ENCODE measurements at places on chromosomes 7 and 10. TPM values are rescaled to one million over a fixed set of nuclear protein-coding genes. Genes with fewer than 3 reads are reported as not detected.

GRCh38 chr10:91054325-91054724, 133.4 kb upstream of the ANKRD1 start:
- DNase-seq = no peak

DNA sequence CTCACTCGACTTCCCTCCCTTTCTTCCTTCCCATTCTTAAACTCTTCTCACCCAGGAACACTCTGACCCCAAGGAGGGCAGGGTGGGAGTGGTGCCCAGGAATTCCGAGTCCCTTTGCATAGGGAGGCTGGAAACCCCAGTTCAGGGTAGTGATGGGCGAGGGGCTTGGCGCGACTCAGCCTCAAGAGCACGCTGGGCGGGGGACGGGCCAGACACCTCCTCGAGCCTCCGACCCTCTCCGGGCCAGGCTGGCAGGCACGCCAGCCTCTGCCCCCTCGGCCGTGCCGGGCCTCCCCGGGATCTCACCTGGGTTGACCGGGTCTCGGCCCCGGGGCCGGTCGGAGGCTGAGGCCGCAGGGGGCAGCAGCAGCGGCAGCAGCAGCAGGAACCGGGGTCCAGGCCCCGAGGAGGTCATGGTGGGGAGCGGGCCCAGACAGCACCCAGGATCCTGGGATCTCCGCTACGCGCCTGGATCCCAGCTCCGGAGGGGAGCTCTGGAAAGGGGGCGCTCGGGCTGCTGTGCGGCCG, 457 bp downstream of the PLOD3 start:
- DNase-seq = no peak

DNA sequence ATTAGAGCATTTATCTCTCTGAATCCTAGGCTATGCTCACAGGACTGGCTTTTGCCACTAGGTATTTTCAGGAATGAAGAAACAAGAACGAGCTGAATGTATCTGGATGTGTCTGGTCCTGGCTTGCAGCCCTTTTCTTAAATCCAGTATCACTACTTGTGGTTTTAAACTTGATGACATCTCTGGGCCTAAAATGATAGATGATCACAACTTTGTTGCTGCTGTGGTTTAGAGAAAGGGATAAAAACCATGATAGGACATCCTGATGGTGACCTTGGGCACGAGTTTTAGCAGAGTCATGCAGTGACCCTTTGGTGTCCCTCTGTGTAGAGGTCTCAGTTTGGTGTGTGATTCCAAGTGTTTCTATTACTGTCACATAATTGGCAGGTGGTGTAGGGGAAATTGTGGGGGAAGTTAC, 31.7 kb upstream of the SEMA3C start:
- DNase-seq = no peak

Gene TRIM74
- 1.1 TPM for polyA plus RNA-seq

Gene SCART1
- not detected for polyA plus RNA-seq

- DNase-seq = peak; percentile 84
Measured at GRCh38 chr7:130149281-130150139, 55.7 kb downstream of the TMEM209 start.

Gene HHEX
- polyA plus RNA-seq = 5.1 TPM

Gene ARPC1A
- 192 TPM for polyA plus RNA-seq

Gene SEMA4G
- polyA plus RNA-seq = 8.4 TPM

- DNase-seq = no peak
Measured at GRCh38 chr10:33982995-33983394, 648.5 kb upstream of the NRP1 start.

DNA sequence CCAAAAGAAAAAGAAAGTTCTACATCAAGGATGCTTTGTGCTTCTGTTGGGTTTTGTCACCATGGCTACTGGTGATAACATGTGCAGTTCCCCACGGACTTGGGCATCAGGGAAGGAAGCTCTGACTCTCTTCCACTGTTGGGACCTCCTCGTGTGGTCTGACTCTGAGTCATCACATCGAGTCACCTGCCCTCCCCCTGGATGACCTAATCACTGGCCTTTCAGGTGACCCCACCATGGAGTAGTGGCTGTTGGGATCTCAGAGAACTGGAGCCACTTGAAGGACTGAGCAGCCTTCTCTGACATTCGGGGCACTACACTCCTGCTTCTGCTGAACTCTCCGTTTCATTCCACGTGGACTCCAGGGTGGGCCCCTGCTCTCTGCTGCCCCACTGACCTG, 60.8 kb upstream of the DOCK1 start:
- no peak for DNase-seq

GRCh38 chr10:15843695-15844094, 16.6 kb downstream of the MINDY3 start:
- DNase-seq = no peak

DNA sequence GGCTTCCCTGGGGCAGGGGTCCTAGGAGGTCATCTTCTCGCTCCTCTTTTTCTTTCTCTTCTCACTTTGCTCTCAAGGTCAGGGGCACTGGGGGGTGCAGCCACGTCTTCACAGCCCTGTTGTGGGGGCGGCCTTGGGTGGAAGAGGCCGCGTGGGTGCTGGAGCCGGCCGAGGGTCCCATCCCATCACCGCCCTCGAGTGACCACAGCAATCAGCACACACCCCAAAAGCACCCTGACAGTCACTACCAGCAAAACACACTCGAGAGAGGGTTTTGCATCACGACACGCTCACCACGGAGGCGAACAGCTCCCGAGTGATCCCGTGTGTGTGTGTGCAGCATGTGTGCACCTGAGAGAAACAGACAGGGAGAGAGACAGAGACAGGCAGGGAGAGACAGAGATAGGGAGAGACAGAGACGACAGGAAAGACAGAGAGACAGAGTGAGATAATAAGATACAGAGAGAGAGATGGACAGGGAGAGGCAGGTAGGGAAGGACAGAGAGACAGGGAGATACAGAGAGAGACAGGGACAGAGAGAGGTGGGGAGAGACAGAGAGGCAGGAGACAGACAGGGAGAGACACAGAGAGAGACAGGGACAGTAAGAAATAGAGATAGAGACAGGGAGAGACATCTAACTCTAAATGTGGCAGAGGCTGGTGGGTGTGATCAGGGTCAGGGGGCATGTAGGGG, 100.9 kb downstream of the WDR37 start:
- DNase-seq = no peak

Gene PDZD7
- polyA plus RNA-seq = 8.2 TPM

DNA sequence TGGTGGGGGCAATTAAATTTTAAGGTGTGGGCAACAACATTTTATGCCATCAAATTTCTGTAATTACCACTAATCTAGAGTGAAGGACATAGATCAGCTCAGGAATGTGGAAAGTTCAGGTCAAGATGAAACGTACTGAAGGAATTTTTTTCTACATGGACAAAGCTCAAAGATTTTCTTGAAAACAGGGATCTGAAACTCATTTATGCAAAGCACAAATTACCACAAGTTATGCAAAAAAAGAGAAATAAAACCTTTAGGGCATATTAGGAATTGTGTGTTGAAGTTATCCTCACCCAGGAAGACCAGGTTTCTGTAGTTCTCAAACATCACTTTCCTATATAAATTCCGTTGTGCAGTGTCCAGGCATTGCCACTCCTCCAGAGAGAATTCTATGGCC, 18.9 kb downstream of the ZNF680 start:
- no peak for DNase-seq

GRCh38 chr10:77639756-77640155, 2.1 kb upstream of the KCNMA1 start:
- no peak for DNase-seq
